ENCODE measurements at places on chromosomes 11 and 22.

DNA sequence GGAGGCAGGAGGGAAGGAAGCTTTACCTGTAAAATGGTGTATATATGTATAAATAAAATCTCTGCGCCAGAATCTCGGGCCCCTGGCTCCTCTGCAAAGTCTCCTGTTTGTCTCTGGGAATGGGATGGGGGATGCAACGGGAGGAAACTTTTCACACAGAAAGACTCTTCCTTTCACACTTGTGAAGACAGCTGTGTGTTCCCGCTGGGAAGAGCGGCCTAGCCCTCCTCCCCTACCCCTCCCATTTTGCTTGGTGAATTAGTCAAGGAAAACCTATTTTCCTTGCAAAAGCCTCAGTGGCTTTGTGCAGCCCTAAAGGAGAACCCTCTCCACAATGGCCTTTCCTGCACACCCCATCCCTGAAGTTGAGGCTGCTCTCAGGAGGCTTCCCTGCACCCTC is 9.4 kb upstream of the IGF2 start:
- no peak for DNase-seq

DNA sequence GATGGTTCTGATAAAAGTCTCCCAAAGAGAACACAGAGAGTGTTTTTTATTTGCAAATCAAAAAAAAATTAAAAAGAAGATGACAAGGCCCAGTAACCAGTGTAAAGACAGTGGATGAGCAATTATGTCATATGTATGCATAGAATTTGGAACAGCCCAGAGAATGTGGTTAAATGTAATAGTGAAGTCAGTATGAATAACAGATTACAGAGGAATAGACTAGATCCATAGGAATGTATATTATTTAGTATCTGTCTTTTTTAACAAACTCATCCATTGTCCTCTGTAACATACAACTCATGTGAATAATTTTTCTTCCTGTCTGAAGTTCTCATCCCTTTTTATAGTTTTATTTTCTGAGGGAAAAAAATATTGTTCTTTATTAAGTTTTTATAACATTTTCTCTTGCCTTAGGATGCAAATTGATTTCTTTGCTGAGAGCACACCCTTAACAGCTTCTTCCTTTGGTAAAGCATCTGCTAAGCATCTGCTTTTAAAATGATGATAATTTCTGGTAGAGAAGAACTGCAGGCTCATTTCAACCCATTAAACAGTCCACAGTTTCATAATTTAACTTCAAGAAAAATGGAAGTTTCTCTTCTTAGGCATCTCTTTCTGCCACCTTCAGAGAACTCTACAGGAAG is 266.5 kb upstream of the MTNR1B start:
- no peak for DNase-seq

- no peak for DNase-seq
Observed at GRCh38 chr11:76094740-76095139, 111.6 kb downstream of the WNT11 start.

- DNase-seq, result no peak
Observed at GRCh38 chr11:1327064-1327460, 17.6 kb upstream of the TOLLIP start.

DNA sequence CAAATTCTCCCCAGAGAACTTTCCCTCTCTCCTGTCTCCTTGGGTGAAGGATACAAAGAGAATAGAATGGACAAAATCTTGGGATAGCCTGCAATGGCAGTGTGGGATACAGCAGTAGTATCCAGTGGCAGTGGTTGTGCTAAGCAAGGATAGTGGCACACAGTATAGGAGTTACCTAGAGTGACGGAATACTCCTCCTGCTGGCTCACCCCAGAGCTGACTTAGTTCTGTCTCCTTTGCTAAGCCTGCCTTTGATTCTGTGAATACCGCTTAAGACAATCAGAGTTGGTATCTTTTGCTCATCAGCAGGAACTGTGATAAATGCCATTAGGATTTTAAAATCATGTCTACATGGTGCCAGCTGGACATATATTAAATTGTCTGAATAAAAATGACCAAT is 404.3 kb downstream of the JRKL start:
- no peak for DNase-seq

DNA sequence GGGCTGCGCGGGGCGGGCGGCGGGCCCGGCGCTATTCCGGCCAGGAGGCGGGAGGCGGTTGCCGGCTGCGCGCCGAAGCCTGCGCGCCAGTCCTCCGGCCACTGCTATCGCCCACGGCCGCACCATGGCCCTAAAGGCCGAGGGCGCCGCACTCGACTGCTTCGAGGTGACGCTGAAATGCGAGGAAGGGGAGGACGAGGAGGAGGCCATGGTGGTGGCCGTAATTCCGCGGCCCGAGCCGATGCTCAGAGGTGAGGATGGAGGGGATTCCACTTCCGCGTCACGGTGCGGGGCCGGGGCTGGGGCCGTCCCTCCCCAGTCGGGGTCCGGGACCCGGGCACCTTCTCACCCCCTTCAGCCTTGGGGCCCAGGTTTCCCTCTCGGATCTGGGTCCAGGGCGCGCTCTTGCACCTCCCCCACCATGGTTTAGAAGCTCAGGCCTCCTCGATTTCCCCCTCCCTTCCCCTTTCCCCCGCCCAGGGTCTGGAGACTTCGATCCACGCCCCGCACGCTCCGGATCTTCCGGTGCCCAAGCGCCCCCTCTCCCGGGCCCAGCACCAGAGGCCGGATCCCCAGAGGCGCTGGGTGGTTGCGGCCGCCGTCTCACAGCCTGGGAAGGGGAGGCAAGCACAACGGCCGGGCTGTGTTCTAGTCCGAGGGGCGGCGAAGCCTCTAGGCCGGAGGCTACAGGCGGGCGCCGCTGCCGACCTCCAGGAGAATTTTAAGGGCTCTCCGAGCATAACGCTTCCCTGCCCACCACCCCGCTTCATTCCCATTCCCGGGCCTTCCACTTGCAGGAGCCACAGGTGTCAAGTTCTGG is 517 bp downstream of the SPINDOC start:
- DNase-seq, result peak; percentile 33

DNA sequence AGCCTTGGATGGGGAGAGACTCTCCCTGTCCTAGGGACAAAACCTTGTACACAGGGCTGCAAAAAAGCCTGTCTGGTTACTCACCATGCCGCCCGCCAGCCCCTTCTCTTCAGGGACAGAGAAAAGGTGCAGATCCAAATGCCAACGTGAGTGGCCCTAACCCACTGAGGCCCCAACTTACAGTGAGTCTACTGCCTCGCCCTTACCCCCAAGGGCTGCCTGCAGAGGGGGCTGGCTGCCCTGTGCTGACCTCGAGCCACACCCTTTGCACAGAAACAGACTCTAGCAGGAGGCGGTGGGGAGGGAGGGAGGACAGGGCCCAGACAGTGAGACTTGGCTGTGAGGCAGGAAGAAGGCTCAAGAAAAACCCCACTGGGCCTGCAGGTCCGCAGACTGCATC is 13.6 kb upstream of the CHST1 start:
- no peak for DNase-seq

DNA sequence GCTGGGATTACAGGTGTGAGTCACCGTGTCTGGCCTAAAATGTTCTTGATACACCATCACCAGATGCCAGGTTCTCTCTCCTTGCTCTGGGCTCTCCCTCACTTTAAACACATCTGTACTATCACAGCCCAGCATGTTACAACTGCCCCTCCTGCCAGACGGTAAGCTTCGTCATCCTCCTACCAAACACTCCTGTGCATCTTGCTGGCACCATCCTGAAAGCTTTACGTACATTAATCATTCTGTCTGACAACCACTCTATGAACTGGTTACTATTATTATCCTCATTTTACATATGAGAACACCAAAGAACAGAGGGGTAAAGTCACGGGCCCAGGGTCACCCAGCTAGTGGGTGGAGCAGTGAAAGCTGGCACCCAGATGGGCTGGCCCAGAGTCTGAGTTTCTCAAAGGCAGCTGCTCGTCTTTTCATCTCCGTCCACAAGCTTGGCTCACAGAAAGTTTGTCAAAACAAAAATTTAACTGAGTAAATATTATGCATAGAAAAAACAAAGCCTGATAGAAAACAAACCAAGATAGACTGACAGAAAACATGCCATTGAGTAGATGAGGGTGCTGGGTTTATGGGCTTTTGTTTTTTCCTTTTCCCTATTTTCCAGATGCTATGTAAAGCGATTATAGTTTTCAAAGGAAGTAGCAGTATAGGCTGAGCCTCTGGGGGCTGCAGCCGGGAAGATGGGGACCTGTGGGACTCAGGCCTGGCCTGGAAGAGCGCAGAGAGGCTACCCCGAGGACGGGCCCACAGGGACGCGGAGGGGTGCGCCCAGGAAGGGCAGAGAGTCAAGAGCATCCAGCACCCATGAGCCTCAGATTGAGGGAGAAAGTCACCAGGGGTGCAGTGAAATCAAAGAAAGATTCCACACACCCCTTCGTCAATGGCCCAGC is 9.5 kb downstream of the PLA2G6 start:
- DNase-seq, result no peak

GRCh38 chr11:57637626-57638004 is 12.1 kb downstream of the YPEL4 start:
- no peak for DNase-seq

DNA sequence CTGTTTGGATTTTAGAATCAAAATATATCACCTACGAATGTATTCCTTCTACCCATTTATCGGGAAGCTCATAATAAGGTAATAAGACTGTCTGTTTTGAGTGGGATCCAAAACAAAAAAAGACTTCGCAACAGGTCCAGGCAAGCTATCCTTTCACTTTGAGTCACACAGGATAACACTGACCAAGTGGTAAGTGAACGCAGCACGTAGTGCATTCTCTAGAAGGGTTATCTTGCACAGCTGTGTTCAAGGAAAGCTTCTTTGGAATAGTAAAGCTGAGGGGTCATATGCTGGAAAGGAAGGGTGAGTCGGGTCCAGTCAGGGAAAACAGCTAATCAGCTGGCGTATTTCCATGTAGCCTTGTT is 22.3 kb upstream of the NRGN start:
- no peak for DNase-seq

DNA sequence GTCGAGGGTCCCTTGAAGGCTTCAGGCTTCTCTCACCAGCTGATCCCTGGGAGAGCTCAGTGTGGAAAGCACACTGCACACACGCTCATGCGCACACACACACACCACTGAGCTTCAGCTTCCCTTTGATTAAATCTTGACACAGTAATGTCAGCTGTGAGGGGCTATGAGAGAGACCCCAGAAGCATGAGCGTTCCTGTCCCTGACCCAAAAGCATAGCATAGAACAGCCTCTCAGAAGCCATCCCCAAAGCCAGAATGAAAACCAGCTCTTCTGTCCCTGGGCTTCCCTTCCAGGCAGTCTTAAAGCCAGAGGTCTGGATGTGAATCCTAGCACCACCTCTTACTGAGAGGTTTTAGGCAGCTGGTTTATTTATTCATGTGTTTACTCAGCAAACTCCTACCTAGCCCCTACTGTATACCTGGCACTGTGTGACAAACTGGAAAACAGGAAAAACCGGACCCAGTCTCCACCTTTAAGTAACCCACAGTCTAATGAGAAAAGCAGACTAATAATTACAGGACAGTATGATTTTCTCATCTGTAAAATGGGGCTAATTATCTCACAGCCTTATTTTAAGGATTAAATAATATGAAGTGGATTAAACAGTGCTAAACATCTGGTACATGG is 15.9 kb downstream of the GALNT18 start:
- DNase-seq, result no peak

DNA sequence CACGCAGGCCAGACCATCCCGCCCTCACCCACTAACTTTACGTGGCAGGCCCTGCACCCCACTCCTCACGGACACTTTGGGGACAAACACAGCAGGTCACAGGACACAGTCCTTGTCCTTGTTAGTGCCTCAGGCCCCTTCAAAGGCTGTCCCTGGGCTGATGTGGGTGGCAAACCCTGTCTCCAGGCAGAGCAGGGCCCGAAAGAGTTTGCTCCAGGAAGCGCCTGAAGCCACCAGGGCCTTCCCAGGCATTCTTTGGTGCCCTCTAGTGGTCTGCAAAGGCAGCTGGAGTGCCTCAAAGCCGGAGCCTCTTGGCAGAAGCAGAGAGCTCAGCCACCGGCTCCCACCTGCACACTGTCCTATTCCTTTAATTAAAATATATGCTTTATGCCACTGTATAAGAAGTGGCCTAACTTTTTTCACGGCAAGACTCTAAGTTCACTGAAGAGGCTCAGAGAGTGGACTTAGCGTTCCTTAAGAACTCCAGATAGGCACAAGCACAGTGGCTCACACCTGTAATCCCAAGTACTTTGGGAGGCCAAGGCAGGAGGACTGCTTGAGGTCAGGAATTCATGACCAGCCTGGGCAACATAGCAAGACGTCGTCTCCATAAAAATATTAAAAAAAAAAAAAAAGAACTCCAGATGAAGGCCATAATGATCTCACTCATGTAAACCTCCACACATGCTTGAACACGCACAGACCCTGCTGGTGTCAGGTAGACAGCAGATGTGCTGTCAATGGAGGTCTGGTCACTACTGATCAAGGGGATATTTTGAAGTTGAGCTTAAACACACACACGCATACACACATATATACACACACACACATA is 11.1 kb downstream of the TXN2 start:
- DNase-seq, result peak; percentile 65

- no peak for DNase-seq
Observed at GRCh38 chr22:31972180-31972579, 27.8 kb downstream of the YWHAH start.

Measured in activated T-cell treated with anti-CD3 and anti-CD28 coated beads for 48 hours (primary cell).